Stimulated activated CD4-positive, alpha-beta T cell treated with anti-CD3 and anti-CD28 coated beads, Interleukin-4, amount 100 ng/mL, for 24 hours (primary cell): ENCODE measurements at places on chromosomes 7 and 10.
A peak's percentile ranks its signal among the peaks of the same experiment; 100 is the strongest.

DNA sequence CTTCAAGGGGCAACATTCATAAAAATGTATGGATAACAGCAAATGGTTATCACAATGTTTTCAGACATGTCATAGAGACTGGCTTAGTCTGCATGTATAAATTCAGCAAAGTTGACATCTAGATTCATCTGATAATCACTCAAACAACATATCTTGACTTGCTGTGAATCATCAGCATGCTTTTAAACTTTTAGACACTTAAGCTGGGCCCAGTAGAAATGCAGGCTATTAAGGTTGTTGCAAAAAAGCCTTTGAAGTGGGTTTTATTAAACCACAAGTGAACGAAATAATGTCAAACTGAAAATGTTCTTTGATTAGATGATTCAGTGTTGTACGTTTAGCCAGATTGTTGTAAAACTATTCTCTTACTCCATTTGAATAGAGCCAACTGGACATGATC is 759.6 kb downstream of the NXPH1 start:
- DNase-seq = no peak

GRCh38 chr7:73706126-73707044 is 13.1 kb downstream of the STX1A start:
- DNase-seq = peak; percentile 51

DNA sequence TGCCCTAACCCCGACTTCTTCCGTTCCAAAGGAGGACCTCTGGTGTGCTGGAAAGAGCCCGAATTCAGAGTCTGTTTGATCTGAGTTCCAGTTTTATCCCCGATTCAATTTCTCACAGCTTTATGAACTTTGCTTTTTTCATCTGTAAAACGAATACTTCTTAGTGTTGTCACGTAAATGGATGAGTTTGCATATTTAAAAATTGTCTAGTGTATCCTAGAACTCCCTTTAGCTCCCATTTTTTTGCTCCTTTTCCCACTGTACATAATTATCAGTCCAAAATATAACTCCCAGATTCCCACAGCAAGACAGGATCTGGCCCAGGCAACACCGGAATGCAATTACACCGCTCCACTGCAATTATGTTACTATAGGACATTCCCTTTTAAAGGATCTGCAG is 80.7 kb upstream of the ARHGAP21 start:
- no peak for DNase-seq

DNA sequence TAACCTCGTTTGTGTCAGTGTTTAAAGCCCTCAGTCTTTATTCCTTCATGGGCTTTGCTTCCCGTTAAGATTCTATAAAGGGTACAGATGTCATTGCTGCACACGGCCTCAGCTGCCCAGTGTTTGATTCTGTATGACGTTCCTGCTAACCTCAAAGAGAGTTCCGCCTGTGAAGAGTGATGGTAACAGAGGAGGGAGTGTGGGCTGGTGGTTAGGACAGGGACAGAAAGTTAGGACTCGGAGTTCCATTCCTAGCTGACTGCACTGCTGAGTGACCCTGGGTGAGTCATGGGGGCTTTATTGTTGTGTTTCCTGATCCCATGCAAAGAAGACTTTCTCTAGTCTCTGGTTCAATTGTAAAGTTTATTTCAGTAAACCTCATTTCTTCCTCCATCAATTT is 227.1 kb downstream of the DYNC1I1 start:
- DNase-seq = no peak

DNA sequence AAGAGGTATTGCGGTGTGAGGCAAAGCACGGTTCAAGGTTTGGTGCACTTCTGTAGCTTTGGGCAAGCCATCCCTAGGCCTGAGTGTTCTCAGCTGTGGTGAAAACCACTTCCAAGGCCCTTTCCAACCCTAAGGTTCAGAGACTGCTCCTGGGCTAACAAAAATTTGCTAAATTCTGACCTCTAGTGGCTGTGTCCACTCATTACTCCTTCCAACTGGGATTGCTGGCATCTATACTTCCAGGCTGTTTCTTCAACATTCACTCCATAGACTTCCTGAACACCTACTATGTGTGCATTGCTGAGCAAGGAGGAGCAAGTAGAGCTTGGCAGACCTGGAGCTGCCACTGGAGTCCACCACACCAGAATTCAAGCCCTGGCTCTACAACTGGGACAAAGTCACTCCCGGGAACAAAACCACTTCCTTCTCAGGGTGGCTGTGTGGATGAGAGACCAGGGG is 29.3 kb upstream of the SH3PXD2A start:
- DNase-seq = peak; percentile 28

DNA sequence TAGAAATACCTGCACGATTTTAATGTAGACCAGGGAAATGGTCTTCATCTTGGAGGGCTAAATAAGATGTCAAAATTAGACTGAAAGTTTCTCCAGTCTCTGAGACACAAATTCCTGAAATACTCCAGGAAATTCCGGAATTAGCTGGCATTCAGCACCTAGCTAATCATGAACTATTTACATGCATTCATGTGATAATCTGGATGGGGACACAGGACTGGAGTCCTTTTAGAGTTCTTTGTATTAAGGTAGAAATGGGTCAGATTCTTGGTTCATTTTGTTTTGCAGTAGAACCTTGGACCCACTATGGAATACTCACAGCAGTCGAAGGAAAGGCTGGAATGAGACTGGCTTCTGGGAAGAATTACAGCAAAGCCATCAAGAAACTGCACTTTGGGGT is 65.3 kb upstream of the MDFIC start:
- DNase-seq = no peak

- DNase-seq = no peak
Measured at GRCh38 chr7:359766-360361, 69.9 kb downstream of the FOXL3 start.

DNA sequence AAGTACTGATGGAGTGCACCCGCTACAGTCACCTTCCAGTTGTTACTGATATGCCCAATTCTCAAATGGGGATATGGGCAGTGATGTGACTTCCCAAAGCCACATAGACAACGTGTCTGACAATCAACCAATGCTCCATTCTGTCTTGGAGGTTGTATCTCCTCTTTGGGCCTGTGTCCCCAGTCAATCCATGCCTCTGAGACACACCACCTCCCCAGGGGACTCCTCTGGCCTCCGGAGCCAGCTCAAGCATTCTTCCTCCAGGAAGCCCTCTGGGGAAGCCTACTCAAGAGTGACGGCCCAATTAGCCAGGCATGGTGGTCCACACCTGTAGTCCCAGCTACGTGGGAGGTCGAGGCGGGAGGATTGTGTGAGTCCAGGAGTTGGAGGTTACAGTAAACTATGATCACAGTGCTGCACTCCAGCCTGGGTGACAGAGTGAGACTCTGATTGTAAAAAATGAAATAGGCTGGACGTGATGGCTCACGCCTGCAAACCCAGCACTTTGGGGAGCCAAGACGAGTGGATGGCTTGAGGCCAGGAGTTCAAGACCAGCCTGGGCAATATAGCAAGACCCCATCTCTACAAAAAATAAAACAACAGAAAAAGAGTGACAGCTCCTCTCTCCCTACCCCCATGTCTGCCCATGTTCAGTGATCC is 99.5 kb upstream of the TNRC18 start:
- no peak for DNase-seq

GRCh38 chr10:89502549-89502948 is 32.8 kb downstream of the SLC16A12 start:
- no peak for DNase-seq

- DNase-seq = no peak
Measured at GRCh38 chr7:20839196-20839735, 52.6 kb upstream of the SP8 start.

- DNase-seq = no peak
Measured at GRCh38 chr7:50211130-50212015, 93.1 kb upstream of the IKZF1 start.

- no peak for DNase-seq
Measured at GRCh38 chr7:99305473-99306260, 20.0 kb upstream of the ARPC1A start.

DNA sequence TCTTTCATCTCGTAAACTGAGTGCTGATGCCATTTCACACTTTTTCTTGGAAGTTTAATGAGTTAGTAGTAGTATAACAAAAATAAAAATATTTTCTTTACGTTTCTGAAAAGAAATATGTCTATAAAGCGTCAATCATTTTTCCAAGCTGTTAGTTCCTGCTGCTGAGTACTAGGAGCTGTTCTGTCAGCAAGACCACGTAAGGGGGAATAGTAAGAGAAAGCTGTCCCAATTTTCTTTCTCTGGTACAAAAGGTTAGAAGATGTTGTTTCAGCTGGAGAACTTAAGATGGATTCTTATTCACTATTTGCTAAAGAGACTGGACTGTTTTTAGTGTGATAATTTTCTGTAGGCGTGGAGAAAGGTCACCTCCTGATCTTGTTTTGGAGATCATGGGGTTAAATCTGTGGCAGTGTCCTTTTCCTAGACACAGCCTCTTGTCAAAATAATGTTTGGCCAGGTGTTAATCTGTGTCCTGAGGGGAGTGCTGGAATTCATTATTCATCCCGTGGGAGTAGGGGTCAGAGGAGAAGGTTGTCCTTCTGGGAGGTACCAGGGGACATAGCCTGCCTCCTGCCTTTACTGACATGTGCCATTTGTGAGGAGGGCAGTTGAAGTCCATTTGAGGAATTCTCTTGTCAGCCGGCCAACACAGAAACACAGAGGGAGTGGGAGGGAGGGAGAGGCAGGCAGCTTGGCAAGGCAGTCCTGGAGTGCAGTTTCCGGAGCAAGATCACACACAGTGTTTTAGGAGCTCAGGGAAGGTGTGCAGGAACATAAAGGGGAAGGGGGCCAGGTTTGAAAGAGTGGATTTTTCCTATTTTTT is 368.7 kb downstream of the AUTS2 start:
- no peak for DNase-seq

GRCh38 chr7:46009211-46009610 is 88.1 kb upstream of the IGFBP3 start:
- no peak for DNase-seq

- no peak for DNase-seq
Measured at GRCh38 chr10:21530641-21531040, 3.4 kb upstream of the MLLT10 start.

- no peak for DNase-seq
Measured at GRCh38 chr7:137404660-137405317, 61.3 kb upstream of the PTN start.

DNA sequence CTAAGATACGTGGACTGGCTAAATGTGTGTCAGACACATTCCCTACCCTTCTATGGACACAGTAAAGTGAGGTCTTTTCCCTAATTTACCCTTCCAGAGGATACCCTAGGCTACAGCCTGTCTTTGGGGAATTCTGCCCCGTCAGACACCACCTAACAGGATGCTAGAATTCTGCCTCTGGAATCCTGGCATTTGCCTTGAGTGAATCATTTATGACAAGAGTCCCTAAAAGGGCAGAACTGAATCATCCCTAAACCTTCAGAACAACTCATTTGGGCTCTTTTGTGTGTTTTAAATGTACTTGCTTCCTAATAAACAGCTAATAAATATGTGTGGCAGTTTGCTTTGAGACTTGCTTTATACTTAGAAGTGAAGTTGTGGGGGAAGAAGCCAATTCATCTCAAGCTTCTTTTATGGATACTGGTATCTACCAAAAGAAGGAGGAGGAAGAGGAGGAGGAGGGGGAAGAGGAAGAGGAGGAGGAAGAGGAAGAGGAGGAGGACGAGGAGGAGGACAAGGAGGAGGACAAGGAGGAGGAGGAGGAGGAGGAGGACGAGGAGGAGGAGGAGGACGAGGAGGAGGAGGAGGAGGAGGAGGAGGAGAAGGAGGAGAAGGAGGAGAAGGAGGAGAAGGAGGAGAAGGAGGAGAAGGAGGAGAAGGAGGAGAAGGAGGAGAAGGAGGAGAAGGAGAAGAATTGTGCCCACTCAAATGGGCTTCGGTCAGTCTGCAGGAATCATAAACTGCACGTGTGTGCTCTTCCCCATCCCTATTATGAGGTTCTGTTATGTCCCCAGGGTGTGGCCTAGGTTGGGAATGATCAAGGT is 27.1 kb downstream of the PARP12 start:
- DNase-seq = no peak

- no peak for DNase-seq
Measured at GRCh38 chr10:34163075-34163905, 651.8 kb downstream of the PARD3 start.

- DNase-seq = no peak
Measured at GRCh38 chr10:79101560-79102497, 33.1 kb downstream of the ZMIZ1 start.

DNA sequence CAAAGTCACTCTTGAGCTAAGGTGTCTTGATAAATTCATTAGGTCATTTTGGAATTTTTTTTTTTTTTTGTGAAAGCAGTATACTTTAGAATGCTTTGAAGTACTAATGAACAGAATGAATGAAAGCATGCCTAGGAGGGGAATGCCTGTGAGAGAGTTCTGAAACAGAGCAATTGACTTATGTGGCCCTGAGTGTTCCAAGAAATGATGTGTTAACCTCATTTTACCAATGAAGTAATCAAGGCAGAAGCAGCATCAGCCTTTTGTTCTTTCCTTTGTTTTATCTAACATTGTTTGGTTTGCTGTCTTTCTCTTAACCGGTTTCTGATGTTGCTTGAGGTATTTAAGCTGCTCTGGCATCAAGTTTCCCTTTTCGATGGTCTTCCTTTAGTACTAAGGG is 154.6 kb upstream of the HGF start:
- no peak for DNase-seq

DNA sequence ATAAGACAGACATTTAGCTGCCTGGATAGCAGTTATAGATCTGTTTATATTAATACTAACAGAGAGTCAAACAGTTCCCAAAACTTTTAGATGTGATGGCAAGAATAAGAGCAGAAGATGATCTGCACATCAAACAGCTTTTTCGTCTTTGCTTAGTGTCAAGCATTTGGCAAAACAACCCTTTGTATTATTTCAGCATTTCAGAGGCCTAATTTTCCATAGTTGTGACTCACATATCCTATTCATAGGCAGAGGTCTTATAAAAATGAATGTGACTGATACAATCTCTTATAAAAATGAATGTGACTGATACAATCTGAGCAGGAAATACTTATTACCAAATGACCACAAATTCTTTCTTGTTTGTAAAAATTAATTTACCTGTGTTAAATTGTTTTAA is 71.2 kb downstream of the LRRTM3 start:
- no peak for DNase-seq

DNA sequence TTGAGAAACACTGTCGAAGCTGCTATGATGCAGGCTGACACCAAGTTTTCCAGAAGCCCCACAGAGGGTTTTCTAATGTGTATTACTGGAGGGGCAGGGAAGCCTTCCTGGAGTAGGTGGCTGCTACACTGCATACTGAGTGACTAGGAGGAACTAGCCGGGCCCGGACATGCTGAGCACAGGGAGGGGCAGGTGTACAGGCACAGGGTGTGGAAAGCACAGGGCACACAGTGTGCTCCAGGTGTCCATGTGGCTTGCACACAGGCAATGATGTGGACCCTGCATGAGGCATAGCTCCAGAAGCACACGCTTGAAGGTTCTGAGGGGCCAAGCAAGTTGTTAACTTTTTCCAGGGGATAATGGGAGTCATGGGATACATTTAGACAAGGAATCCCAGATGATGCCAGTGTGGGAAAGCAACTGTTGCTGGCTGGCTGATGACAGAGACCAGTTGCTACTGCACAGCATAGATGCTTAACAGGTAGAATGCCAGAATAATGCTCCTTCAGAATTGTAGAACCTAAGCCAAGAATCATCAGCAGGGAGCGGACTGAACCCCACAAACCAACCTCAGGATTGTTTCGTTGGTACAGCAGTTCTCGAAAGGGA is 14.6 kb downstream of the DHX32 start:
- no peak for DNase-seq

- no peak for DNase-seq
Measured at GRCh38 chr10:31648966-31649365, 279.7 kb downstream of the ARHGAP12 start.

GRCh38 chr10:69124563-69125268 is 738 bp downstream of the VPS26A start:
- DNase-seq = peak; percentile 53
